Naive thymus-derived CD4-positive, alpha-beta T cell (primary cell): ENCODE measurements at places on chromosomes 1 and 21.

DNA sequence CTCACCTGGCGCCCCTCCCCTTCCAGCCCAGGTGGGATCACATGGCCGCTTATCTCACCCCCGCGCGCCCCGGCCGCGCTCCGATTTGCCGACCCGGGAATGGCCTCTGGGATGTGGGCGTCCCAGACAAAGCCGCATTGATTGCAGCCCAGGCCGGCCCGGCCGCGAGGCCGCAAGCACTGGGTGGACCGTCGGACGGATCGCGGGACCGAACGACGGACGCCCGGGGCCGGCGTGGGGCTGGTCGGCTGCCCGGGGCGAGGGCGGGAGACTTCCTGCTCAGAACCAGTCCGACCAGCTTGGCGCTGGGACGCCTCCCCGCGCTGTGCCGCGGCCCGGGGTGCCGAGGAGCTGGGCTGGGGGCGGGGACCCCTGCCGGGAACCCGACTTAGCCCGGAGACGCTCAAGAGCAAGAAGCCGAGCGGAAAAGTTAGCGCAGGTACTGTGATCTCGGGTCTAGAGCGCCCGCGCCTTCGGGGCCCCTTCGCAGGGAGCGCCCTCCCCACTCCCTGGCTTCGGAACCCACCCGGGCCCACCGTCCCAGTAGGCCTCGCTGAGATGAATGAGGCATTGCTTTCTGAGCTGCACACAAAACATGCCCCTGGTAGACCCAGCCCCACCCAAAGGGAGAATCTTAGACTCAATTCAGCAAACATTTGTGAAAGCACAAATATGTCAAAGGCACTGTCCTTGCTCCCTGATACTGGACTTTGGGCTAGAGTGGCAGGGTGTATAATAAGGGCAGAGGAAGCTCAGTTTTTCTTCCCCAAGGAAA lies 415 bp upstream of the LAD1 start:
- no peak for DNase-seq

- no peak for DNase-seq
Observed at GRCh38 chr1:58548371-58548770, 1.8 kb upstream of the OMA1 start.

DNA sequence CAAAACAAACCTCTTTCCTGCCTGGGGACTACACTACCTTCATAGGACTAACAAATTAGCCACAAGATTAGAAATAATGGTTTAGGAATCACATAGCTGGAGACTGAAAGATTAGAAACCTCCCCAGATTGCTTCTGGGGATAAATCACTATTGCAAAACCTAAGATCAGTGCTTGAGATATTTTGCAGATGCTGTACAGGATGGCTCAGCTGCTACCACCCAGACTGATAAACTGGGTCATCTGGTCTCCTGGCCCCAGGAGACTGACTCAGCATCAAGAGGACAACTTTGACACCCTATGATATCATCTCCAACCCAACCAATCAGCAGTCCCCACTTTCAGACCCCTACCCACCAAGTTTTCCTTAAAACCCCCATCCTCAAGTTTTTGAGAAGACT lies 137.0 kb downstream of the LRRC53 start:
- no peak for DNase-seq

GRCh38 chr1:32350785-32351398 lies 11.4 kb downstream of the FAM229A start:
- no peak for DNase-seq

- DNase-seq = no peak
Observed at GRCh38 chr1:221371705-221372104, 370.2 kb downstream of the DUSP10 start.

- no peak for DNase-seq
Observed at GRCh38 chr21:34936883-34937563, 112.1 kb downstream of the RUNX1 start.

- DNase-seq = no peak
Observed at GRCh38 chr21:42651515-42652401, 1.7 kb upstream of the PDE9A start.

- no peak for DNase-seq
Observed at GRCh38 chr1:245682638-245683628, 528.1 kb downstream of the KIF26B start.

DNA sequence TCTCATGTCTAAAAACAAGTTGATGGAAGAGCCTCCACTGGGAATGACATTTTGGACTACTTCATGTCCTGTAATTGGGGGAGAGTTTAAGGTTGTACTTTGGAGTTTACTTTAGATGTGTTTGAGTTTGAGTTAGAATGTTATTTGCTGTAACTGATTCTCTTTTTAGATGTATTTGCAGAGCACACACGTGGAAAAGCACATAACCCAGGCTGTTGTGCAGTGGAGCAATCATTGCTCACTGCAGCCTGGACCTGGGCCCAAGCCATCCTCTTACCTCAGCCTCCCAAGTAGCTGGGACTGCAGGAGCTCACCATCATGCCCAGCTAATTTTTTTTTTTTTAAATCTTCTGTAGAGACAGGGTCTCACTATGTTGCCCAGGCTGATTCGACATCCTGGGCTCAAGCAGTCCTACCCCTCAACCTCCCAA lies 36.7 kb upstream of the SH3D21 start:
- no peak for DNase-seq

DNA sequence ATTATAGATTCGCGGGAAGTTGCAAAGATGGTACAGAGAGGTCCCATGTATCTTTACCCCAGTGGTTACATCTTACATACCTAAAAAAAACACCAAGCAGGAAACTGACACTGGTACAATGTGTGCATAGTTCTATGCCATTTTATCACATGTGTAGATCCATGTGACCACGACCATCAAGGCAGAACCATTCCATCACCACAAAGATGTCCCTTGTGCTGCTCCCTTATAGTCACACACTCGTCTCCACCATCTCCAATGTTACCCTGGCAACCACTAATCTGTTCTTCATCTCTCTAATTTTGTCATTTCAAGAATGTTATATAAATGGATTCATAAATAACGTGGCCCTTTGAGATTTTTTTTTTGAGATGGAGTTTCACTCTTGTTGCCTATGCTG lies 156.9 kb upstream of the MAGI3 start:
- DNase-seq = no peak

DNA sequence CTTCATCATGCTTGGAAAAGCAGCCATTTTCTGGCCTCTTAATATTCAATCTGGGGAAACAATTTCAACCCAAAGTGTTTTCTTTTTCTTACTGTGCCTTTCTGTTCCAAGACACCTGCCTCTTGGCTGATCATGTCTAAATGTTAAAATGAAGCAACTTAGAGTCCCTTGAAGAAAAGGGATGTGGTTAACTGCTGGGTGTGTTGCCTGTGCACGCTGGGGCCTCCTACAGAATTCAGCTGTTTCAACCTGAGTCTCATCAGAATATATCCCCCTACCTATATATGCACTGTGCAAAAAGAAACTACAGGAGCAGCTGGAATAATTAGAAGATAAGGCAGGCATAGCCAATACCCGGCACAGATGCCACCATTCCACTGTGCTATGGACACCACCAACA lies 222.0 kb downstream of the OMA1 start:
- no peak for DNase-seq

DNA sequence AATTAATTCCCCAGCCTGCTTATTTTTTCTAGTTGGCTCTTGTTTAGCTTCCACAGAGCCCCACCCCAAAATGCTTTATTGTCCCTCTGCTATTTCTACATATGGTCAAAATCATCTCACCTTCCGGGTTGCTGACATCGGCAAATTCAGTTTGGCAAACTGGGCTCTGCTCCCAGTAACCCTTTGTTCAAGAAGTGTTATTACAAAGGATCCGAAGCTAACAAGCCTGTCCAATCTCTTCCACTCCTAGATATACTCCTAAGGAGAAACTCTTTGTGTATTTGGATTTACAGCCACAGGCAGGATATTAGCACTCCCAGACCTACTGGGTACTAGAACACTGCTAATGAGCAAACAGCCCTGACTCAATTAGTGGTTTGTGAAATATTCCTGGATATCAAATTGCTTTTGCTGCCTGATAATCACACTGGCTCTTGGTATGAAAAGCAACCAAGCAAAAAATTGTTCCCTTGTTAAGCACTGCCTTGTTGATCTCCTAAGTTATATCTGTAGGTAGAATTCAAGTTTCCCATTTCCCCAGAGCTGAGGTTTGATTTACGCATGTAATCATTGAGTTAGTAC lies 4.0 kb downstream of the JUN start:
- no peak for DNase-seq

GRCh38 chr1:110118636-110119396 lies 6.6 kb downstream of the UBL4B start:
- DNase-seq = no peak

GRCh38 chr1:45686015-45686287 lies 382 bp downstream of the GPBP1L1 start:
- DNase-seq = no peak

DNA sequence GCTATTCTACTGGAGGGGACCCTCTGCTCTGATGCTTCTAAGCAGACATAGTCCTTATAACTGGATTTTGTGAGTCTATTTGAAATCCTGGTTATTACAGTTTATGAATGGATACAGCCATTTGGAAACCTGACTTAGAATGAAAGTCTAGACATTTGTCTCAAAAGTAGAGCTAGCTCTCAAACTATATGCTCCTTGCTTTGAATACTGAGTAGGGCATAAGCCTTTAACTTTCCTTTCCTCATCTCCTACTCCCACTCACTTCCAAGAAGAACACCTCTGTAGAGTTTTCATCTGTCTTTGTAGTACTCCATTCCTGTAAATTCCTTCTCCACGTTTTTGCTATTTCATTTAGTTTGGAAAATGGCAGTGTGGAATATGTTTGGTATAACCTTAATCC lies 9.0 kb upstream of the ARID1A start:
- DNase-seq = no peak

- no peak for DNase-seq
Observed at GRCh38 chr1:30780409-30780808, 22.8 kb upstream of the LAPTM5 start.
